ENCODE measurements at places on chromosomes 6 and 20.

DNA sequence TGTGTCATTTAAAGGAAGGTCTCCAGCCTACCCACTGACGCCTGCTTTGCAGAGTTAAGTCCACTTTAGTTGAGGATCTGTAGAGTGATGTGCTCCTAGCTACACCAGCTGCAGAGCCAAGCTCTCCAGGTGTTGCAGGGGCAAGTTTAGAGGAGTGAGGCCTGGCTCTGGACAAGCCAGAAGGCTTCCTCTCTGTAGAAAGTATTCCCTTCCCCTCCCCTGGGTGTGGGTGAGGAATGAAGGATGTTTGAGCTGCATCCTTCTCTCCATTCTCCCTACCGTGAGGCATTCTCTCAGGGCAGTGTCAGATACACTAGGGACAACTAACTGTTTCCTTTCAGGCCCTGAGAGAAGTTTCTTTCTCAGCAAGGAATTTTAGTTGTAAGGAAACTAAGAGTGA, 66.5 kb downstream of the ELOVL5 start:
- DNase-seq = no peak

GRCh38 chr6:46741482-46741881, 5.3 kb upstream of the ANKRD66 start:
- no peak for DNase-seq

DNA sequence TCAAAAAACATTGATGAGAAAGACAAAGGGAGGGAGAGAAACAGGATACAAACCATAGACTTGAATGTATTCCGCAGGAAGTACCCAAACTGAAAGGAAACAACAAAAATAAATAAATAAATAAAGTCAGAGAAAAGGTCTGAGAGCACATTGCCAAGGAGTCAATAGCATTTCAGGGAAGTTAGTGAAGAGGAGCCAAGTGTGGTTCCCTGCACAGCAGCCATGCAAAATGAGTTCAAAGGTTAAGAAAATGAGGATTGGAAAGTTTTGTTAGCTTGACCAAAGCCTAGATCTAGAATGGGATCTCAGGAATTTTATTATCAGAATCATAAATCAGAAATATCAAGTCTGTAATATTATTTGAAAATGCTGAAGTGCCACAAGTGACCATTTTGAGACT, 700.0 kb downstream of the MAFB start:
- no peak for DNase-seq

DNA sequence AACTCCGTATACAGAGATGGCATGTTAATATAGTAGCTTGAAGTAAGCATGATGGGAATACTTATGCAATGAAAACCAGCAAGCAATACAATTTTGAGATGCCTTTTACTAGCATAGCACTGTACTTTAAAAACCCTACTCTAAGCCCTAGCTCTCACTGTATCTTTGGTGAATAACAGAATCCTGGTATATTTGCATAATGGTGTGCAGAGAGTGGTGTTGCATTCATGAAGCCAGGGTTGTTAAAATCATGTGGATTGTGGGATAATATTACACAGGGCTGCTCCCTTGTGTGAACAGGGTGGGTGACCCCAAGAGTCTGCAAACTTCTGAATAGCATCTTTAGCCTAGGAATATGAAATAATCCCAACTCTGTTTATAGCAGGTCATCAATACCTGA, 105.2 kb upstream of the BMP2 start:
- no peak for DNase-seq

All from COR-L47 (cell line).